ENCODE measurements at places on chromosomes 13 and 19.

- DNase-seq, result no peak
Observed at GRCh38 chr19:39251846-39252245, 3.2 kb upstream of the IFNL4 start.

GRCh38 chr19:50513746-50514345 lies at the start of gene ASPDH:
Gene ASPDH (minus strand): TSS chr19:50513913. CDS start chr19:50513823, 90 bp downstream.
- no peak for DNase-seq

- DNase-seq, result no peak
Observed at GRCh38 chr13:33798023-33798422, 19.9 kb upstream of the RFC3 start.

- DNase-seq, result no peak
Observed at GRCh38 chr13:79413521-79413920, 7.5 kb upstream of the RBM26 start.

- no peak for DNase-seq
Observed at GRCh38 chr19:39156326-39157230, 31.0 kb downstream of the PAK4 start.

DNA sequence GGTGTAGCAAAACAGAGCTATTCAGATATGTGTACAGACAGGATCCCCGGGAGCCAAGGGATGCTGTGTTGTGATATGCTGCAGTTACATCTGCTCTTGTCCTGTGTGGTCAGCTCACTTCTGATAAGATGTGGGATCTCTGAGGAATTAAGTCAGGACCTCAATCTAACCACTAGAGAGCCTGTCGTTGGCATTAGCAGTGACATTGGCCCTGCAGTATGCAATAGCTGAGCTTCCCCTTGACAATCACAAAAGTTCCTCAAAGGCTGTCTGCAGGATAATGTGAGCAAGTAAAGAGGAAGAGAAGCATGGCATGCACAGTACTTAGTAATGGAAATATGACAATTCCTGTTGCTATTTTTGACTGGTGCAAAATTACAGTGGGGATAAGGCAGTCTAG lies 203.4 kb upstream of the MIR17HG start:
- DNase-seq, result no peak

DNA sequence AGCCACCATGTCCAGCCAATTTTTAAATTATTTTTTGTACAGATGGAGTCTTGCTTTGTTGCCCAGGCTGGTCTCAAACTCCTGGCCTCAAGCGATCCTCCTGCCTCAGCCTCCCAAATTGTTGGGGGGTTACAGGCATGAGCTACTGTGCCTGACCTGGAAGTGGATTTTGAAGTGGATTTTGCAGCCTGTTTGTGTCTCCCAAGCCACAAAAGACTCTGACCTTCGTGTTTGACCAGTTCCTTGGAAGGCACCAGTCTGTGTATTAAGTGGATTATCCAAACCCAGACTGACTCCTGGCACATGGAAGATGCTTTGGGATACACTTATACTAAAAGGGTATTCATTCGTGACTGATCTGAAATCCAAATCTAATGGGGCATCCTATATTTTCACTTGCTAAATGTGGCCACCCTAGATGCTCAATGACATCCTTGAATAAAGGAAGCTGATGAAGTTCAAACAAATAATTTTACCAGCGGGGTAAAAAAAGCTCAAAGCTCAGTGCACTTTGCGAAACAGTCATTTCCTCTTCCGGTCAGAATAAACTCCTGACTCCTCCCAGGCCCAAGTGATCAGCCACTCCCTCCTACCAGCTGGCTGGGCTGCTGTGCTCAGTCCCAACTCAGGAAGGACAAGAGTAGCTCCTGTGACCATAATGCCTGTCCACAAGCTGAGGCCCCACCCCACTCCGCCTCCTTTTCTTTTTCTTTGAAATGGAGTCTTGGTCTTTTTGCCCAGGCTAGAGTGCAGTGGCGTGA lies 32.6 kb upstream of the GATAD2A start:
- peak; percentile 72 for DNase-seq

GRCh38 chr13:57857945-57858344 lies 226.4 kb downstream of the PCDH17 start:
- no peak for DNase-seq

- no peak for DNase-seq
Observed at GRCh38 chr19:51392701-51393100, 2.3 kb upstream of the C19orf84 start.

DNA sequence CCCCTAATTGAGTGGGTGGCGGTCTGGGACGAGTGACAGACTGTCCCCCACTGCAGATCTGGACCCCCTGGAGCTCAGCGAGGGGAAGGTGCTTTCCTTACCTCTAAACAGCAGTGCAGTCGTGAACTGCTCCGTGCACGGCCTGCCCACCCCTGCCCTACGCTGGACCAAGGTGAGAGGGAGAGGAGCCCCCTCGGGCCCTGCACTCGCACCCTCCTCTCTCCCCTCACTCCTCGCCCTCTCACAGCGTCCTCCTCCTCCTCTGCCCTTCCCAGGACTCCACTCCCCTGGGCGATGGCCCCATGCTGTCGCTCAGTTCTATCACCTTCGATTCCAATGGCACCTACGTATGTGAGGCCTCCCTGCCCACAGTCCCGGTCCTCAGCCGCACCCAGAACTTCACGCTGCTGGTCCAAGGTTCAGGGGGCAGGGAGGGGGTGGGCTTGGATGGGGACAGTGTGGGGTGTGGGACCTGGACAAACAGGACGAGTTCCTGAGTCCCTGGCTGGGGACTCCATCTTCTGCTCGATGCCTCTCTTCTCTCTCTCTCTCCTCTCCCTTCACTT lies 9.6 kb downstream of the BCAM start:
- no peak for DNase-seq

DNA sequence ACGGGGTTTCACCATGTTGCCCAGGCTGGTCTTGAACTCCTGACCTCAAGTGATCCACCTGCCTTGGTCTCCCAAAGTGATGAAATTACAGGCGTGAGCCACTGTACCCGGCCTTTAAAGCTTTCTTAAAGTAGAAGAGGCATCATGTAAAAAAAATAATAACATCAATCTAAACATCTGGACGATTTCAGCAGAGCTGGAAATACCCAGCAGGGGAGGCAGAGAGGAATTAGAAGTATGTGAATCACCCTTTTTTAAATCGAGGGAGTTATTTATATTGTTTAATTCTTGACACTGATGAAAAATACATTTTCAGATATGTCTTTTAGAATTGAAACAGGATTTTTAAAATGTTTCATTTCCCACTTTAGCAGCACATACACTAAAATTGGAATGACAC lies 37.4 kb upstream of the MTIF3 start:
- DNase-seq, result no peak

- DNase-seq, result no peak
Observed at GRCh38 chr19:3208317-3209207, 15.9 kb upstream of the CELF5 start.

DNA sequence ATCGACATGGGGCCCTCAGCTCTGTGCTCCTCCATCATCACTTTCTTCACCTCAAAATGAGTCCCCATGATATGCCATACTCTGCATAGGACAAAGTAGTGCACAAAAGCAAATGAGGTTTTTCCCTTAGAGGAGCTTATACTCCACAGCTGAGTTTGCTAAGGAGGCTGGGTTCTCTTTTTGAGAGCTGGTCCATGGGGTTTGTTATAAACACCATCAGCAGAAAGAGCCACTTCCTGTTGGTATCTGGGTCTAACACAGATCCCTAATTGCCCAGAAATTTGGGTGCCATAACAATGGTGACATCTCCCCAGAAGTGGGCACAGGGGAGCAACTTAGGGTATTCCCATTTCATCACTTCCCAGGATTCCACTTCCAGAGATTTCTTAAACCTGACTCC lies 395.7 kb downstream of the FOXO1 start:
- no peak for DNase-seq

DNA sequence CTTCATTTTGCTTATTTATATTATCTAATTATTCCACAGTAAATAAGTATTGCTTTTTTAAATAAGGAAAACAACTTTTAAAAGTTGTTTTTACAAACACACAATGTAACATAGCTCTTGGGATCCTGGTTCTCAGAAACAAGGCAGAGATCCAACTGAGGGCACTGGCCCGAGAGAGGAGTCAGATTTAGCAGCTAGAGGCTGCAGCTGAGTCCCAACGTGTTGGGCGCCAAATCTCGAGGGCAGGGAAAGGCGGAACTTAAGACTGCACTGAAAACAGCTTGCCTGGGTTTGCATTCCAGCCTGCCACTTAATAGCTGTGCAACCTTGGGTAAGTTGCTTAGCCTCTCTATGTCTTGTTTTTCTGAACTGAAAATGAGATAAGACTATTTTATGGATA lies 16.4 kb upstream of the WASF3 start:
- no peak for DNase-seq

DNA sequence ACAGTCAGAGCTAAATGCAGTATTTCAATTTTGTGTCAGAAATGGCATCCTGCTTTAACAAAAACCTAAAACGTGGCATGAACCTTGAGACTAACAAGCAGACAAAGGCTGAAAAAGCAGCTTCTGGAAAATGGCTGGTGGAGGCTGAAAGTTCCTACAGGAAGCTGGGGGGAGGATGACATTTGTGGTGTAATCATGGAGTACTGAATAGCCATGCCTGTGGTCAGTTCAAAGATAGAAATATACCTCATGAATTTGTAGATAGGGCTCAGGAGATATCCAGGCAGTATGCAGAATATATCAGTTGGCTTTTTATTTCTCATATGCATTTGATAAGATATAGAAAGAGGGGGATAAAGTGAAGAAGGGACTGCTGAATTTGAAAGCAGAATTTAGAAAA lies 181.7 kb downstream of the UQCRFS1 start:
- no peak for DNase-seq

DNA sequence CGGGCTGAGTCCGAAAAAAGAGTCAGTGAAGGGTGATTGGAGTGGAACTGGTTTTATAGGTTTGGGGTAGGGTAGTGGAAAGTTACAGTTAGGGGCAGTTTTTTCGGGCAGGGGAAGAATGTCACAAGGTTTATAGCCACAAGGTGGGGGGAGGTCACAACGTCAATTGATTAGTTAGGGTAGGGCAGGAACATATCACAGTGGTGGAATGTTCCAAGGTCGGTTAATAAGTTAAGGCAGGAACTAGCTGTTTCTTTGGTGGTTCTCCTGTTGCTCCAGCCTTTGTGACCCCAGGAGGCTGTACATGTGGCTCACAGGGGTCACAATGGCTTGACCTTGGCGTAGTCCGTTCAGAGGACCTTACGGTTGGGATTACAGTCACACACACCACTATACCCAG lies 20.3 kb downstream of the RDH8 start:
- DNase-seq, result no peak

GRCh38 chr13:27622102-27622820 lies 569 bp downstream of the POLR1D start:
- DNase-seq, result no peak

DNA sequence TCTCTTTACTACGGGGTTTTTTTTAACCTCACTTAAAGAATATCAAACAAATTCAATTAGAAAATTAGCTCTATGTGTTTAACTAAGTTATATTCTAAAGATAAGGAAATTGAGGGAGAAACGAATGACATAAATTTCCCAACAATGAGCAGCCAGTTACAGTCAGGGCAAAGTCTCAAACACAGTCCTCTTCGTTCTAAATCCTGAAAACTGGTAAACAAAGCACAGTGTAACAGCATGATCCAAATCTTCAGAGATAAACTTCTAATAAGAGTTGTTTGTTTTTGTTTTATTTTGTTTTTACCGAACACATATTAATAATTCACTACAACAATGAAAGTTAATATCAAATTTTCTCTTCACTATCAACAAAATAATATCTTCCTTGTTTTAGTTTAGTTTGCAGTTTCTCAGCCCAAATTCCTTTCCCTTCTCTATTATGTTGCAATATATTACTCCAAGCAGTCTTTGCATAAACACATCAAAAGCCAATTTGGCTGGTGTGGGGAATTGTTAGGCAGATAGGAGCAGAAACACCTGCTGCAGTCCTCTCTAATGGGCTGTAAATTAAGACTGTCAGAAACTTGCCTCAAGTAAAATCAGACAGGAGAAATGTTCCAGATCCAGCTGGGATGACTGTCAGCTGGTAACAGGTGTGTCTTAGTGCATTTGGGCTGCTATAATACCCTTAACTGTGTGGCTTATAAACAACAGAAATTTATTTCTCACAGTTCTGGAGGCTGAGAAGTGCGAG lies 106.5 kb upstream of the SGCG start:
- no peak for DNase-seq

- DNase-seq, result no peak
Observed at GRCh38 chr19:47274891-47275761, 441 bp downstream of the INAFM1 start.

- peak; percentile 78 for DNase-seq
Observed at GRCh38 chr13:103104340-103104739, 38.1 kb upstream of the SLC10A2 start.

DNA sequence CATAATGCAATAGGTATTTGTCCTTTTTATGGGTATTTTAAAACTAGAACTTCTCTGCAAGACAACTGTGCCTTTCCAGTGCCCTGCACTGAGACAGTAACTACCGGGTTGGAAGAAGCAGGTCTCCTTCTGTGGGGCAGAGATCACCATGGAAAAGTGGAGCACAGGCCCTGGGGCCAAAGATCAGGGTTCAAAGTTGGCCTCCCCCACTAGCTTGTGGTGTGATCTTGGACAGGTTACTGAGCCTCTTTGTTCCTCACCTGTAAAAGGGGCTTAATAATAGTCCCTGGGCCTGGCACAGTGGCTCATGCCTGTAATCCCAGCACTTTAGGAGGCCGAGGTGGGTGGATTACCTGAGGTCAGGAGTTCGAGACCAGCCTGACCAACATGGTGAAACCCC lies 68.3 kb downstream of the CEBPG start:
- DNase-seq, result no peak

DNA sequence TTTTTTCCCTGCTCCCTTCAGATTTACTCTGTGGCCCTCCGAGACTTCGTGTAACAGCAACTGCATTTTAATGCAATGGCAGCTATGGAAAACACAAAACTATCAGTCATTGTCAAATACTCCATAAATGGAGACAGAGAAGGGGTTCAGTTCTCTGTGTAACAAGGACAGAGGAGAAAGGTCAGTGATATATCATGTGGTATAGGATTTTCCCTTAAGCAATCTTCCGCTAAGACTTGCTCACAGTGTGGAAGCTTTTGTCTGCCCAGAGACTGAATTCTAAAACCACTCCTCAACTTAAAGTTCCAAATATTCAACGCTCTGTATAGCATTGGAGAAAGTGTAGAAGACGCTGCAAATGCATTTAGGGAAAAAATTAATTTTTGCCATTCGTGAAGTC lies 111.3 kb upstream of the EDNRB start:
- DNase-seq, result no peak

- DNase-seq, result no peak
Observed at GRCh38 chr13:112748947-112749735, 59.3 kb downstream of the ATP11A start.

- DNase-seq, result no peak
Observed at GRCh38 chr13:76715075-76715474, 171.1 kb downstream of the KCTD12 start.

GRCh38 chr13:51357928-51358595 lies 18.6 kb downstream of the SERPINE3 start:
- no peak for DNase-seq
